ENCODE measurements at places on chromosomes 5 and 9.

DNA sequence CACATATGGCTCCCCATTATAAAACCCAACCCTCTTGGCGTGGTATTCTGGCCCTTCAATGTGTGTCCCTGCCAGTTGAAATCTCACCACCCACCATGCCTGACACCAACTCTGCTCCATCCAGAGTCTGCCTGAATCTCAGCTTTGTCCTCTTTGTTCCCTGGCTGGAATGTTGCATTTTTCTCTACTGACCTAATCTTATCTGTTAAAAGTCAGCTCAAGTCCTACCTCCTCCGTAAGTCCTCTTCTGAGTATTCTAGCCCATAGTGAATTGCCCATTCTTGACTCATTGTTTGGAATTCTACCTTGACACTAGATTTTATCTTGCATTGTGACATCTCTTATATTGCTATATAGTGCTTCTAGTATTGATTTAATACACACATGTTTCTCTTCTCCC is 207.1 kb upstream of the VLDLR start:
- DNase-seq, result no peak

DNA sequence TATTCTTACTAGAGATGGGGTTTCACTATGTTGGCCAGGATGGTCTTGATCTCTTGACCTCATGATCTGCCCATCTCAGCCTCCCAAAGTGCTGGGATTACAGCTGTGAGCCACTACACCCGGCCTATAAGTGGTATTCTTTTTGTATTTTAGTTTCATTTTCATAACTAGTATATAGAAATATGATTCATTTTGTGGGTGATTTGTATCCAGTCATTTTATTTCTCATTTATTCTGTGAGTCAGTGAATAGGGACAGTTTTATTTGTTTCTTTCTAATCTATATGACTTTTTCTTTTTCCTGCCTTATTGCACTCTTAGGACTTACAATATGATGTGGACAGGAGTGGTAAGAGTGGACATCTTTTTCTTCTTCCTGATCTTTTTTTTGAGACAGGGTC is 112.9 kb downstream of the AOPEP start:
- no peak for DNase-seq

GRCh38 chr9:82498541-82499317 is 510.2 kb downstream of the SPATA31D1 start:
- DNase-seq, result no peak

DNA sequence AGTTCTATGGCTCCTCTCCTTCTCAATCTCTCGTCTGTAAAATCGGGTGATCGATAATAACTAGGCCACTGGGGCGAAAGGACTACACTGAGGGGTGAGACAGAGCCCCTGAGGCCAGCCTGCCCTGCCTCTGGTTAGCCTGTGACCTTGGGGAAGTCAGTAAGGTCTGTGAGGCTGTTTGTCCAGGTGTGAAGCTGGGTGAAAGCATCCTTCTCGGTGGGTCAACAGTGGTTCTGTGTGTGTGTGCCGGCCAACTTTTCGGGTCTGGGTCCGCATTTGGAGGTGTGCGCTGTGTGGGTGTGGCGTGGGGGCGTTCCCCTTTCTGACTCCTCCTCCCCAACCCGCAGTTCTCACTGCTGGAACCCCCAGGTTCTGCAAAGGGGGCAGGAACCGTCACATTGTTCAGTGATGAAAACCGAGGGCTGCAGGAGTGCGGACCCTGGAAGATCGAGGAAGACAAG is 5.0 kb upstream of the RNF44 start:
- DNase-seq, result no peak

DNA sequence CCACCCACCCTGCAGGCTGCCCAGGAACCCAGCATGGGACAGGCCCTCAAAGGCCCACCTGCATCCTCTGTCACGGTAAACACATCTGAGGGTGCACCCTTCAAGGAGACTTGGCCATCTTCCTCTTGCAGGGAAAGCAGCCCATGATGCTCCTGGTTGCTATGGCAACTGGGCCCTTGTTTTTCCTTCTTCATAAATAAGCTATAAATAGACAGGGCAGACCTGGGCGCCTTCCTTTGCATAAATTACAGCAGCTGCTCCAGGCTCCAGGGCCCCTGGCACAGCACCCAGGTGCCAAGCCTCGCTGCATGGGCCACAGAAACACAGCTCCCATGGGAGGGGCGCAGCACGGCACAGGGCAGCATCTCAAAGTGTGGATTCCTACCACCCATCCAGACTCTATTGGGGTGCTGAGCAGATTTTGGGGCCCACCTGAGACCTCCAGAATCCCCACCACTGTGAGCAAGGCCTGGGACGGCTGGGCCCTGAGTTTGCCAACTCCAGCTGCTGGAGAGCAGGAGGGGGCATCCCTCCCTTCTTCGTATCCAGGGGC is 5.8 kb upstream of the PSMB7 start:
- no peak for DNase-seq

- DNase-seq, result no peak
These were observed 215.3 kb upstream of the EDIL3 start for GRCh38 chr5:84599964-84600363.

- no peak for DNase-seq
These were observed 143.4 kb downstream of the HSPA4 start for GRCh38 chr5:133195250-133195649.

GRCh38 chr5:89228355-89228754 is 345.4 kb upstream of the MEF2C start:
- DNase-seq, result no peak

DNA sequence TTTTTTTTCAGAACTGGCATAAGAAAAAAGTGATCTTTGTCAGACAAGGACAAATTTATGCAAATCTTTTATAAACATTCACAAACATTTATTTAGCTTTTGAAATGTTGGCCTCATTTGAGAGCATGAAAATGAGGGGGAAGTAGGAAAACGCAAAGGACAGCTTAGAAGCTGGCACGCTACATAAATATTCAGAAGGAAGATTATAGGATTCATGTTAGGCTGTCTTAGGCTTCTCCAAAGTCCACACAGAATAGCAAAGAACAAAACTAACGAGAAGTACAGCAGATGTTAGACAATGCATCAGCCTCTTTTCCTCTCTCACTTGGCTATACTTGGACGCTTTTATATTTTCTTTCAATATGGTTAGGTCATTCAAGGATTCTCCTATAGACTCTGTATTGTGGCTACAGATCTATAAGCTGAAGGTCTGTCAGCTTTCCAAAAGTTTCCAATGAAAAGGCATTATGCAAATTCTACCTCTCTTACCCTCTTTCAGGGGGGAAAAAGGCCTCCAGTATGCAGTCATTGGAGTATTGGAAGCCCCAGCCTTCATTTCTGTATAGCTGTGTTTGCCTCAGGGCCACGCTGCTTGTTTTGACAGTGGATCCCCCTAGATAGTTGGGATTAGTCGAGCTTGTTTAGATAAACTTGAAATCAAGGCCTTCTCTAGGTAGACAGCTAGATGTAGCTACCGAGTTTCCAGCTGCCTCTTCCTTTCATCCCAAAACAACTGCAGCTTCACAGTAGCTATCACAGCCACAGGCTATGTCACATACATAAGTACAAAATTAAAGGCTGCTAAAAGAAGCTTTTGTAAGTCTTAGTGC is 153.0 kb downstream of the DENND1A start:
- no peak for DNase-seq

DNA sequence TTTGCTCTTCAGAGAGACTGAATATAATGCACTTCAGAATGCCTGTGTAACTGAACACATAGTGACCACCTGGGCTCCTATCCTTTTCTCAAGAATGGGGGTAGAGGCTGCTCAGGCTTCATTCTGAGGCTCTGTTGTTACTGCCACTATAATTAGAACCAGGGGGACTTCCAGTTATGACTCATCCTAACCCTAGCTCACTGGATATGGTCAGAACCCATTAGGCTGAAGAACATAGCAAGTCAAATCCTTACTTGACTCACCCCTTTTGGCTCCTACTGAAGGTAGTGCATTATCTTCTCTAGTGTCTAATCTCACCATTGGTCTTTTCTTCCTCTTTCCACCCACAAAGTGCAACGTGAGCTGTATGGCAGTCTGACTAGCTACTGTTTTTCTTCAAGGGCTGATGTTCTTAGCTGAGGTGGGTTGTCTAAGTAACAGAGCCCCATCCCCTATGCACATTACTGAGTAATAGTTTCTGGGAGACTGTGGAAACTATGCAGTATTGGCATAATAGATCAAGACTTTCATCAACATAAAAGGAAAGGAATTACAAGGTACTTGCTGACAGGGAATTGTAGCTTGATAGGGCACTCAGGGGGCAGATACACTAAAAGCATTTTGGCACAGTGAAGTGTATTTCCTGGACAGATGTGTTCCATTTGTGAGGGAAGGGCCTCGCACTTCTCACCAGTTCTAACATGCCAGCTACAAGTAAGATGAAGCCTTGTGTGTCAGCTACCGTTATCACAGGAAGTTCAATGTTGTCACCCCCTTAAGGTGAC is 431.0 kb upstream of the MEF2C start:
- peak; percentile 32 for DNase-seq

- DNase-seq, result no peak
These were observed 31.8 kb downstream of the ANXA1 start for GRCh38 chr9:73183428-73183827.

GRCh38 chr9:33780276-33780675 is 15.1 kb upstream of the PRSS3 start:
- DNase-seq, result no peak

- peak; percentile 13 for DNase-seq
These were observed 201.7 kb upstream of the PTGER4 start for GRCh38 chr5:40477856-40478546.

DNA sequence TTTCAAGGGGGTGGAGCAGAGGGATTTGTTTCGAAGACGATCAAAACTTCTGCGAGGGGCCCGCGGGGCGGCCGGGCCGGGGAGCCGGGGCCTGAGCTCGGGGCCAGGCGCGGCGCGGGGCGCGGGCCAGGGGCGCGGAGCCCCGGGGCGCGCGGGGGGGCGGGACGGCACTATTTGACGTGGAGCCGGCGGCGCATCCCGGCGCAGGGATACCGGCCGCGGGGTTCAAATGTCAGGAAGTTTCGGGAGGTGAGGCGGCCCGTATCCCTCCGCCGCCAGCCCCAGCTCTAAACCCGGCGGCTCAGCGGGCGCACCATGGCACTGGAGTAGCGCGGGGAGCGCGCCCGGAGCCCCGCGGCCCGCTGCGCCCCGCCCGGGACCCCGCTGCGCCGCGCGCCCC is at the start of gene LMX1B:
TSS of gene LMX1B (plus strand) at position 278 of the 400 bp plus-strand sequence. CDS start 522 bp downstream, outside the sequence.
- no peak for DNase-seq

DNA sequence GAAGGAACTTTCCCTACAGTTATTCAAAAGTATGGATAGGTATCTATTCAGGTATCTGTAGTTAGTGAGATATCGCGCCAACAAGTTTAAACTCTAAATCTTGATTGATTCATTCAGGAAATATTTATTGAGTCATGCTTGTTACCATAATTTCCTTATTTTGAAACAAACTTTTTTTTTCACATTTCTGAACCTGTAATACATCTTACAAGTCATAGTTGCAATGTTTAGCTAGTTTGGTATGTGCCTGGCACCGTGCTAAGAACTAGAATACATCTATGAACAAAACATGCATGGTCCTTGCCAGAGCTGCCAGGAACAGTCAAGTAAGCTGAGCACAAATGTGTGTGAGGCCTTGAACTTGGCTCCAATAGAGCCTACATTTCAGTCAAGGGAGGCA is 226.4 kb downstream of the PCSK5 start:
- DNase-seq, result no peak

DNA sequence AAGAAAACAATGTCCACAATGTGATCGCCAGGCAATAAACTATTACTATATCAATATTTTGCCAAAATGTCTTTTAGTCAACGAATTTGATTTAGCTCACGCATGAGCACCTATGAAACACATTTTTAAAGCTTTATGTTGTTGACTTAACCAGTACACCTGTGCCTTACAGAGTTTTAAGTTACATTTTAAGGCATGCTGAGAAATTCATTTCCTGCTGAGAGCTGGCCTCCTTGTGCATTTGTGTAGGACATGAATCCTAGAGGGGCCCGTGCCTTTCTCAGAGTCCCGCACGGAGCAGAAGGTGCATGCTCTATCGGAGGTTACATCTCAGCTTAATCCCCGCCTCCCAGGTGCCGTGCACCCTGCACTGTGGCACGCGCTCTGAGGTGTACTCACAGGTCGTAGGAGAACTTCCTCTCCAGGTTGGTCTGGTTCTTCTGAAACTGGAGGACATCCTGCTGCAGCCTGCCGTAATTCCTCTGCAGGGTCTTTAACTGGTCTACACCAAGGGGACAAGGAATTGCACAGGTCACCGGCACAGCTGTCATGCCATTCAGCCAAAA is 53.2 kb downstream of the GOLM1 start:
- no peak for DNase-seq

GRCh38 chr9:92308893-92309292 is 15.4 kb upstream of the IARS1 start:
- no peak for DNase-seq

DNA sequence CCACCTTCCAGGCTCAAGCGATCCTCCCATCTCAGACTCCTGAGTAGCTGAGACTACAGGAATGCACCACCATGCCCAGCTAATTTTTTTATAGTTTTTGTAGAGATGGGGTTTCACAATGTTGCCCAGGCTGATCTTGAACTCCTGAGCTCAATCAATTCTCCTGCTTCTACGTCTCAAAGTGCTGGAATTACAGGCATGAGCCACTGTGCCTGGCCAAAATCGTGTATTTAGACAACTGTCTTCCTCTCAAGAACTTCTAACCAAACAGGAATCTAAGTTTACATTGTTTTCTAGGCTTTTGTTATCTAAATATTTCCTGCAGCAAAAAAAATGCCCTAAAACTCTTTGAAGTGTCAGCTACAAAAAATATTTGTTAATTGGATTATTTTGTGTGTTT is 78.8 kb downstream of the NLN start:
- no peak for DNase-seq

GRCh38 chr9:115232181-115232774 is 114.3 kb upstream of the TNC start:
- no peak for DNase-seq

DNA sequence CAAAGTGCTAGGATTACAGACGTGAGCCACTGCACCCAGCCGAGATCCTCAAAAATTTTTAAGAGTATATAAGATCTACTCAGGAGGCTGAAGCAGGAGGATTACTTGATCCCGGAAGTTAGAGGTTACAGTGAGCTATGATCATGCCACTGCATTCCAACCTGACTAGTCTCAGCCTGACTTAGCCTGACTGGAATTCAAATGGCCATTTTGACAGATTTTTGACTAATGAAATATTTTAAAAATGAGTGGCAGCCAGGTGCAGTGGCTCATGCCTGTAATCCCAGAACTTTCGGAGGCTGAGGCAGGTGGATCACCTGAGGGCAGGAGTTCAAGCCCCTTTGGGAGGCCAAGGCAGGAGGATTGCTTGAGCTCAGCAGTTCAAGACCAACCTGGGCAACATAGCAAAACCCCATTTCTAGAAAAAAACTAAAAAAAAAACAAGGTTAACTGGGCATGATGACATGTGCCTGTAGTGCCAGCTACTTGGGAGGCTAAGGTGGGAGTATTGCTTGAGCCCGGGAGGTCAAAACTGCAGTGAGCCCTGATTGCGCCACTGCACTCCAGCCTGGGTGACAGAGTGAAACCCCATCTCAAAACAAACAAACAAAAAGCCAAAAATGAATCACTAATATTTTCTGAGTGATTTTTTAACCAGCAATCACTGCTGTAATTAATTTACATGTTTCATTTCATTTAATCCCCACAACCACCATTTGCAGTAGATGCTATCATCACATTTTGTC is 16.6 kb downstream of the ATOX1 start:
- no peak for DNase-seq

Measured in AG08396 (cell line).